ENCODE measurements at places on chromosomes 6 and 20. TPM values are rescaled to one million over a fixed set of nuclear protein-coding genes. Genes with fewer than 3 reads are reported as not detected.

- H3K4me3 ChIP-seq, result no peak overlapping the region
- DNase-seq, result no peak
- H3K27ac ChIP-seq, result no peak overlapping the region
- no peaks in the 10 kb centered on the region for H3K36me3 ChIP-seq
- H3K4me1 ChIP-seq, result no peaks in the 10 kb centered on the region
These were observed 17.5 kb upstream of the PLCG1 start for GRCh38 chr20:41119614-41120561.

The MUC22 gene
- total RNA-seq, result 0.13 TPM

- no peaks in the 10 kb centered on the region for H3K4me1 ChIP-seq
- no peak overlapping the region for H3K4me3 ChIP-seq
- H3K27me3 ChIP-seq, result no peaks in the 10 kb centered on the region
- H3K36me3 ChIP-seq, result no peaks in the 10 kb centered on the region
- no peak overlapping the region for H3K27ac ChIP-seq
- DNase-seq, result no peak
These were observed 11.8 kb downstream of the FAM83D start for GRCh38 chr20:38937978-38938473.

DNA sequence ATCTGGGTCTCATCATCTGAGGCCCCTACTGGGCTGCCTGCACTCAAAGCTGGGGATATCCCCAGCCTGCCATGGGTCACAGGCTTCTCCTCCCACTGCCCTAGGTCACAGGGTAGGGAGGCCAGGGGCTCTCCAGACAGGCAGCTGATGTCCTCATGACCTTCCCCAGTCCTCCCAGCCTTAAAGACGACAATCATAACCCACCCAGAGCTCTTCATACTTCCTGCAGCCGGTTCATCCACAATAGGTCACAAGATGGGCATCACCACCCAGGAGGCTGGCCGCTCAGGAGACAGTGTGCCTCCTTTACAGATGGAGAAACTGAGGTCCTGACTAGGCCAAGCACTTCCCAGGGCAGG, 15.2 kb downstream of the TFEB start:
- no peak overlapping the region for H3K4me3 ChIP-seq
- DNase-seq, result no peak
- peaks cover 99% of the 10 kb centered on the region for H3K4me1 ChIP-seq
- no peaks in the 10 kb centered on the region for H3K27me3 ChIP-seq
- no peaks in the 10 kb centered on the region for H3K36me3 ChIP-seq

The PPP1R14C gene
- 91.6 TPM for total RNA-seq

DNA sequence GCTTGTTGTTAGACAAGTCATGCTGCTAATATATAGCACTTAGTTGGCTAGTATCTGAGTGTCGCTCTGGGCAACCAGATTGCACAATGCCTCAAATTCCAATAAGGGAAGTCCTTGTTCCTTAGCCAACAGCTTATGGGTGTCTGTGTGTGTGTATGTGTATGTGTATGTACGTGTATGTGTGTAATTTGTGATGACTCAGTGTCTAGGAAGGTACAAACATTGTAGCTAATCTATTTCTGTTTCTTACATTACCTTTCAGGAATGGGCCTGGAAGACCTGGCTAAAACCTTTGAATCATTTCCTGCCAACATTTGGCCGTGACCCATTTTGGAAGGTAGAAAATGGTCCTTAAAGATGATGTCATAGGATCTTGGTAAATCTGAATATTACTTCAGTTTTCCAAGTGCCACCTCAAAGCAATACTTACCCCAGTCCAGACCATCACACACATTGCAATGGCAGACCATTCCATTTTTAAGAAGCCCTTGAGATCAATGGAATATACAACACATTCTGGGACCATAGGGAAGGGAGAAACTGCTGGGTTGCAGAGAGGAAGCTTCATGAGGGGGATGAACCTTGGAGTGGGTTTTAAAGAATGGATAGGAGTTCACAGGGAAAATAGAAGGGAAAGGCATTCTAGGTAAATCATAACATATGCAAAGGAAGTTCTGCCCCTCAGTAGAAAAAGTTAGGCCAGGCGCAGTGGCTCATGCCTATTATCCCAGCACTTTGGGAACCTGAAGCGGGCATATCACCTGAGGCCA, 25.1 kb downstream of the NEDD9 start:
- no peaks in the 10 kb centered on the region for H3K27me3 ChIP-seq
- no peak overlapping the region for H3K4me3 ChIP-seq

GRCh38 chr6:81572020-81572419, 180.5 kb downstream of the TENT5A start:
- no peak for DNase-seq
- no peak overlapping the region for H3K27ac ChIP-seq
- peaks cover 25% of the 10 kb centered on the region for H3K4me1 ChIP-seq

GRCh38 chr6:166236596-166236995, 68.9 kb upstream of the TBXT start:
- no peak overlapping the region for H3K4me3 ChIP-seq
- no peak overlapping the region for H3K27ac ChIP-seq
- DNase-seq, result no peak
- H3K36me3 ChIP-seq, result no peaks in the 10 kb centered on the region
- H3K4me1 ChIP-seq, result no peaks in the 10 kb centered on the region

- H3K4me1 ChIP-seq, result peaks cover 24% of the 10 kb centered on the region
- no peak for DNase-seq
- H3K27ac ChIP-seq, result no peak overlapping the region
- H3K36me3 ChIP-seq, result no peaks in the 10 kb centered on the region
- no peaks in the 10 kb centered on the region for H3K27me3 ChIP-seq
These were observed 185.4 kb downstream of the ZFAND3 start for GRCh38 chr6:38004908-38005307.

GRCh38 chr20:35820715-35821114, 48.9 kb downstream of the PHF20 start:
- no peak for DNase-seq
- no peak overlapping the region for H3K27ac ChIP-seq
- no peaks in the 10 kb centered on the region for H3K4me1 ChIP-seq
- H3K36me3 ChIP-seq, result peaks cover 4% of the 10 kb centered on the region
- no peak overlapping the region for H3K4me3 ChIP-seq

DNA sequence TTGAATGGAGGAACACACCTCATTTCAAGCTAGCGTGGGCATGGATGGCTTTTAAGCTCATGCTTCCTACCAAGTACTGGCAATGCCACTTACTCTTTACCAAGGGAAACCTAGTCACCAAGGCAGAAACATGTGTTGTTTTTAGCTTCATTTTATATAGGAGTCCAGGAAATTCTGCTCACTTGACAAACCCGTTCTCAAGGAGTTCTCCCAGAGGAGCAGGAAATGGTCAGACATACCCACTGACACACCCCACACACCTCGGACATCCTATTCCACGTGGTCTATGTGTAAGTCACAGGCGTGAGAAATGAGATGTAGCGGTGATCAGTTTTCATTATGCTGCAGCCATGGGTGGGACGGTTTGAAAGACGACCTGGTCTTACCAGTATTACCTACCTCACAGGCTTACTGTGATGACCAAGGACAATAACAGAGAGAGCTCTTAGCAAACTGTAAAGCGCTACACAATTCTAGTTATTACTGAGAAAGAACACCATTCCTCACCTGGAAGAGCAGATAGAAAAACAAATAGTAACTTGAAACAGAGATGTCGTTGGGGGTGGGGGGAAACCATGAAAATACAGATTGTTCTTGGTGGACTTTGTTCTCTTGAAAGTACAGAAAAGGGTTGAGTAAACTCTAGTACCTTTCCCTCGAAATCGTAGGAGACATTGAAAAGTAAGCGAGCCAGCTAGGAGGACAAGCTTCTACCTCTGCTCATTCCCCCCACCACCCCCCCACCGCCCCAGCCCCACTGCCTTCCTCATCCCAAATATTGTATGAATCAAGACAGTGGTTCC, 1.7 kb downstream of the CNKSR3 start:
- H3K27ac ChIP-seq, result peak overlapping the region; percentile 94
- H3K27me3 ChIP-seq, result no peaks in the 10 kb centered on the region
- H3K4me1 ChIP-seq, result peaks cover 56% of the 10 kb centered on the region
- H3K4me3 ChIP-seq, result peak overlapping the region; percentile 69

The OPN5 gene
- total RNA-seq, result 0.38 TPM

DNA sequence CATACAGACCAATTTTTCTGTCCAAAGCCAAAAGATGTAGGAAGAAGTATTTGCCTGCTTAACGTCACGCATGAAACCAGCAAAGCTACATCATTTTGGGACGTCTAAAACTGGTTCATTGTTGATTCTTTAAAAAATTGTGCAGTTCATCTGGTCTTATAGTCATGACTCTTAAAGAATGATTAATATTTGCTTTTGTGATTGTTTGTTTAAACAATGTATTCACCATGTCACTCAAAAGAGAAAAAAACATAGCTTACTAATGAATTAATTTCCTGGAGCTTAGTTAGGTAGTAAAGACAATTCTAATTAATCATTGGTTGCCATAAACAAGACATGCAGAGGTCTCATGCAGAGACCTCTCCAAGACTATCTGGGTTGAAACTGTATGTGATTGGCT, 157.3 kb downstream of the RPS12 start:
- H3K27me3 ChIP-seq, result no peaks in the 10 kb centered on the region
- no peaks in the 10 kb centered on the region for H3K36me3 ChIP-seq
- H3K4me3 ChIP-seq, result no peak overlapping the region
- peaks cover 13% of the 10 kb centered on the region for H3K4me1 ChIP-seq

DNA sequence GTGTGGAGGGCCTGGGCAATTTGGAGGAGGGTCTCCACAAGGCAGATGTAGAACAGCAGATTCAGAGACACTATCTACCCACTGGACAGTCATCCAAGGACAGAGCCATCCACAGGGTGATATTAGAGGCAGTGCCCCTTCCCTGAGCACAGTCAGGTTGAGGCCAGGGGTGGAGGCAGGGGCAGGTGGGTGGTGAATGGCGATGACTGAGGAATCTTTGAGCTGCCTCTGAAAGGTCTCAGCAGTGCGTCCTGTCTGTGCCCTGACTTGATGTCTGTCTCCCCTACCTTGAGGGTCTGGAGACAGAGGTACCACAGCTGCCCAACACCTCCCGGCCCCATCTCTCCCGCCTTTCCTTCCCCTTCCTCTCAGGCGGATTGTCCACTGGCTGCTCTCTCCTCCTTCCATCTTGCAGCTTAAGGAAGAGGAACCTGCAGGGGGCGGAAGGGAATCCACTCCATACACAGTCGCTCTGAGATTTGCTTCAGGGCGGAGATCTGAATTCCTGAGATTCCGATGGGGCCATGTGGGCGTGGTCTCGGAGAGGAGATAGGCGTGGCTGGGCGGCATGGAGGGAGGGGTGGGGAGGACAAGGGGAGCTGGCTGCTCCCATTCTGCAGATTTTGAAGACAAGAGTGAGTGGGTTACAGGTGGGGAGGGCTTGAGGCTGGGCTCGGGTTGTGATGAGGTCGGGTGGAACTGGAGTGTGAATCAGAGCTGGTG, 1.7 kb downstream of the MUCL3 start:
- no peak overlapping the region for H3K27ac ChIP-seq
- no peak overlapping the region for H3K4me3 ChIP-seq
- H3K4me1 ChIP-seq, result no peaks in the 10 kb centered on the region
- H3K36me3 ChIP-seq, result no peaks in the 10 kb centered on the region

- peaks cover 62% of the 10 kb centered on the region for H3K36me3 ChIP-seq
- H3K27me3 ChIP-seq, result no peaks in the 10 kb centered on the region
- no peak overlapping the region for H3K4me3 ChIP-seq
- no peak overlapping the region for H3K27ac ChIP-seq
- DNase-seq, result no peak
- no peaks in the 10 kb centered on the region for H3K4me1 ChIP-seq
These were observed 17.5 kb downstream of the C20orf173 start for GRCh38 chr20:35511814-35512420.

The NKX2-2 gene
- total RNA-seq, result not detected

- no peak for DNase-seq
- no peak overlapping the region for H3K27ac ChIP-seq
- H3K36me3 ChIP-seq, result no peaks in the 10 kb centered on the region
- H3K4me3 ChIP-seq, result no peak overlapping the region
- peaks cover 36% of the 10 kb centered on the region for H3K4me1 ChIP-seq
- H3K27me3 ChIP-seq, result no peaks in the 10 kb centered on the region
These were observed 34.6 kb downstream of the RNF146 start for GRCh38 chr6:127301199-127301700.

The SLC52A3 gene
- 5.7 TPM for total RNA-seq

The RIMS4 gene
- total RNA-seq, result not detected

GRCh38 chr6:41733707-41734665, 1.4 kb downstream of the TFEB start:
- H3K4me1 ChIP-seq, result peaks cover 50% of the 10 kb centered on the region
- no peaks in the 10 kb centered on the region for H3K36me3 ChIP-seq
- peak overlapping the region; percentile 96 for H3K4me3 ChIP-seq
- H3K27ac ChIP-seq, result peak overlapping the region; percentile 100
- H3K27me3 ChIP-seq, result no peaks in the 10 kb centered on the region

DNA sequence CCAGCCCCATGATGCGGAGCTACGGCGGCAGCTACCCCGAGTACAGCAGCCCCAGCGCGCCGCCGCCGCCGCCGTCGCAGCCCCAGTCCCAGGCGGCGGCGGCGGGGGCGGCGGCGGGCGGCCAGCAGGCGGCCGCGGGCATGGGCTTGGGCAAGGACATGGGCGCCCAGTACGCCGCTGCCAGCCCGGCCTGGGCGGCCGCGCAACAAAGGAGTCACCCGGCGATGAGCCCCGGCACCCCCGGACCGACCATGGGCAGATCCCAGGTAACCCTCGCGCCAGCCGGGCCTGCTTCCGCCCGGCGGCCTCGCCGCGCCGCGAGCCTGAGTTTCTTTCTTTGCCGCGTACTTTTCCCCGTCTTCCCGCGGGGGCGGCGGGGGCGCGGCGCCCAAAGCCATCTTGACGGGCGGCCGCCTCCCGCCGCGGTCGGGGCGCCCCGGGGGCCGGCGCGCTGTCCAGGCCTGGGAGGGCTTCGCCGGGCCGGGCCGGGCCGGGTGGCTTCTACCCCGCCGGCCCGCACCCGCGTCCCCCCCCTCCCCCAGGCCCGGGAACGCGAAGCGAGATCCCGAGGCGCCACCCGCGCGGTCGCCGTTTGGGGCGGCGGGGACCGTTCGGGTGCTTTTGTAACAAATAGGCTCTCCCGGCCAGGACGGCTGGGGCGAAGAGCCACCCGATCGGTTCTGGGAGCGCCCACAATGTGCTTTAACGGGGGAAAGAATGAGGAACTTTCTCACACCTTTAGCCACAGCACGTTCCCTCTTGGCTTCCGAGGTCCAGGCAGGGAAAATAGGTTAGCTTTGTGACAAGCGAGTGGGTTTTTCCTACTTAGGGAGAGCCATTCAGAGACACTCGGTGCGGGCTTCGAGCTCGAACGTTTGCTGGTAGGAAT, 2.3 kb downstream of the ARID1B start:
- H3K4me1 ChIP-seq, result peaks cover 57% of the 10 kb centered on the region
- H3K27ac ChIP-seq, result peak overlapping the region; percentile 96
- H3K4me3 ChIP-seq, result peak overlapping the region; percentile 72
- H3K36me3 ChIP-seq, result no peaks in the 10 kb centered on the region

- H3K36me3 ChIP-seq, result no peaks in the 10 kb centered on the region
- no peak overlapping the region for H3K4me3 ChIP-seq
- H3K27me3 ChIP-seq, result no peaks in the 10 kb centered on the region
These were observed 202.7 kb downstream of the CLIC5 start for GRCh38 chr6:45812922-45813321.

DNA sequence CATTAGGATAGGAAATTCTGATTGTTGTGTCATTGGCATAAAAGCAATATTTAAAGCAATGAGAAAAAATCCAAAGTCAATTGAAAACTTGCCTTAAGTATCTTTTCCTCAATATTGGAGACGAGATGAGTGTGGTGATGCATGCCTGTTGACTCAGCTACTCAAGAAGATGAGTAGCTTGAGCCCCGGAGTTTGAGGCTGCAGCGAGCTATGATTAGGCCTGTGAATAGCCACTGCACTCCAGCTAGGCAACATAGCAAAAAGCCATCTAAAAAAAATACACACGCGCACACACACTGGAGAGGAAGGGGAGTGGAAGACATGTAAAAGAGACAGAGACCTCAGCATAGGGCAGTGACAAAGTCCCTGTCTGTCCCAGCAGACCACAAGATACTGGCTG, 9.7 kb upstream of the MARCKS start:
- H3K27me3 ChIP-seq, result no peaks in the 10 kb centered on the region
- H3K27ac ChIP-seq, result no peak overlapping the region
- DNase-seq, result no peak
- H3K36me3 ChIP-seq, result no peaks in the 10 kb centered on the region

Measured in heart right ventricle (tissue), 16 donors.